ENCODE measurements at places on chromosomes 1 and 21.

- DNase-seq = no peak
Observed at GRCh38 chr1:232872738-232873137, 67.5 kb downstream of the MAP10 start.

DNA sequence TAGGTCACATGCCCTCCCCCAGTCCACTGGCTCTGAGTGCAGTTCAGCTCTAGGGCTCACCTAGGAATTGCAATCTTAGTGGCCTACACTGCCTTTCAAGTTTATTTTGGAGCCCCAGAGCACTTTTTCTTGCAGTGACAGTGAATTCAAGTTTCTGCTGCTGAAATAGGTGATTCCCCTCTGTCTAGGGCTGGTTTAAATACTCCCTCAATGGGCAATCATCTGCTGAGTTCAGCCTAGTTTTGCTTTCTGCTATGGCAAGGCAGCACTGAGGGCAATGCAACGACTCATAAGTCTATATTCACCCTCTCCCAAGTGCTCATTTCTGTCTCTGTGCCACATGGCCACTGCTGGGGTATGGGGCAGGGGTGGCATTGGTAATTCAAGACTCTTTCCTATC, 472.6 kb upstream of the RGS18 start:
- DNase-seq = no peak

DNA sequence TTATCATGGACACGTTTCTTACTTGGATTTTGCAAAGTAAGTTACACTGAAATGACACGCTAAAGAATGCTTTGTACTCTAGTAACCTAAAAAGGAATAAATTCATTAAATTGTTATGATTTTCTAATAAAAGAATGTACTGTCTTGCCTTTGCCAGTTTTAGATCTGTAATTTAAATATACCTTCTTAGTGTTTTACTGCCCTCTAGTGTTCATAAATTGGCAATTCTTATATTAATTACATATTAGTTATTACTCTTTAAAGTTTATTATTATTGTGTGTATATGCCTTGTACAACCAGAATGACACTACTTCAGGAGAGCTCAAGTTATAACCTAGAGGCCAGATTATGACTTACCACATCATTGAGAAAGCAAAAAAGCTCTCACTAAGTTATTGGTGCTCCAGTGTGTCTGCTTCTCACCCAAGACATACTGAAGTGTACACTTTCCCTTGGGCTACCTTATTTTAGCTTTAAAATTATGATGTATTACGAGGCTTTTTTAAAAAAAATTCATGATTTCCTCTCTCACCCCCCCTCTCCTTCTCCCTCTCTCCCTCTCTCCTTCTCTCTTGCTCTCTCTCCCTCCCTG, 169.9 kb downstream of the HS2ST1 start:
- DNase-seq = no peak

GRCh38 chr1:75787524-75787923, 1.5 kb downstream of the RABGGTB start:
- no peak for DNase-seq

DNA sequence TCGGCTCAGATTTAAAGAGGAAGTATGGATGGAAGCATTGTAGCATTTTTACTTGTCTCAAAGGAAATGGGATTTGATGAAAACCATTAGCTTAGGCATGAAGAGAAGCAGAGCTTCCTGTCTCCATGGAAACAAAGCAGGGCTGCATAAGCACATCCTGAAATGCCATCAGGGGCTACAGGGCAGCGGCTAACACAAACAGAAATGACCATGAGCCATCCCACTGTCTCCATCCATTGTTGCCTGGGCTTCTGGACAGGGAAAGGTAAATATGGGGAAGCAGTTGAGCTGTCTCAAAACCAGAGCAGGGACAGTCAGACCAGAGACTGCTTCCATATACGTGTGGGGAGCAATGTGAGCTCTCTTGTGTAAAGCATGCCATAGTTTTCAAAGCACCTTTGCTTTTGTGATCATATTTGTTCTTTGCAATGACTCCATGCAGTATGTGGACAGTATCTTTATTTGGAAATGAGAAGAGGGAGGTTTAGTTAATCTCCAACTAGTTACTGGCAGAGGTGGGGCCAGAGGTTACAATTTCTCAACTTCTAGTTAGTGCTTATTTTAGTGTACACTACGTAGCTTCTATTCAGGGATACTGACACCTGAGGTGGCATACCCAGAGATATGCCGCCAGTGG, 176.1 kb downstream of the CACNA1E start:
- no peak for DNase-seq

DNA sequence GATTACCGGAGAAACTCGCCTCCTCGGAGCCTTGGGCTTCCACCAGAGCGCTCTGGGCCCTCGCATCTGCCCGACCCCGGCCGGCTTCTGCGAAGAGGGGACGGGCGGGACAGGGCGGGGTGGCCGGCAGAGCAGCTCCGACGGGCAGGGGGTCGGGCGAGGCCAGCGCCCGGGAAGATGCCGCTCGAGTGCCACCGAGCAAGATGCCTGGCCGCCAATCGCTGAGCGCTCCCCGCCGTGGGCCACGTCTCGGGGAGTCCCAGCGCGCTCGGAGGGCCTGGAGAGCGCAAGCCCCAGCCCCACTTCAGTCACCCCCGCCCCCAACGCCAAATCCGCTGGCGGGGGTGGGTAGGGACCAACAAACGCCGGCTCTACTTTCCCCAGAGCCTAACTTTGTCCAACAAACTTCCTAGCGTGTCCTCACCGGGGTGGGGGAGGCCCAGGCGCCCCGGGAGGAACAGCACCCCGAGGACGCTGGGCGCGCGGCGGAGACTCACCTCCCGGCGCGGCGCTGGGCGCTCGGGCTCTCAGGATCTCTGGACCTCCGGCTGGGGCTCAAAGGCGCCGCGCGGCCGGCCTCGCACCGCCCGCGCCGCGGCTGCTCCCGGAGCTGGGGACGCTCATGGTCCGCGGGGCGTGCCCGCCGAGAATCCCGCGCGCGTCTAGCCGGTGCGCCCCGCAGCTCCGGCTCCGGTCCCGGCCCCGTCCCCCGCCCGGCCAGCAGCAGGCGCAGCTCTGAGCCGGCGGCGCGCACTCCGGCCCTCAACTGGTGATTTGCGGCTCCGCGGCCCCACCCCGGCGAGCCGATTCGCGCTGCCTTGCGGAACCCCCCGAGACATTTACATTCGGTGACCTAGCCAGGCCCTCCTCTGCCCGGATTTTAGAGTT, at the start of gene BCAR3:
BCAR3 (minus strand) TSS at position 737 of the 888 bp plus-strand sequence. CDS start 6,907 bp downstream, outside the sequence.
- DNase-seq = peak; percentile 37

- DNase-seq = no peak
Observed at GRCh38 chr1:164953815-164954214, 394.8 kb downstream of the PBX1 start.

DNA sequence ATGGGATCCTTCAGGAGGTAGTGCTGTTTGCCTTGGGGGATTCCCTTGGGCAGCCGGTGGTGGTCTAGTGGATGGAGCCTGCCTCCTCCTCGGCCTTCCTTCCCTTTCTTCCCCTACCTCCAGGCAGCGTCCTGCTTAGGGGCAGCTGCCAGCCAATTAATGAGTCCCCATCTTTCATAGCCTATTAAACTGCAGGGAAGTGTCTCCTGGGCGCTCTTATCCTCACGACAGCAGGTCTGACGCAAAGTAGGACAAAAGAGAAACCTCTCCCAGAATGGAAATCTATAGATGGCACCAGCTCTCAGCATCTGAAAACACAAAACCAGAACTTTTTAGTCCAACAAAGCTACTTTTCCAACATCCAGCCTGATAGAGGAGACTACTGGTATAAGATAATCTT, 69.3 kb downstream of the ELAVL4 start:
- no peak for DNase-seq

DNA sequence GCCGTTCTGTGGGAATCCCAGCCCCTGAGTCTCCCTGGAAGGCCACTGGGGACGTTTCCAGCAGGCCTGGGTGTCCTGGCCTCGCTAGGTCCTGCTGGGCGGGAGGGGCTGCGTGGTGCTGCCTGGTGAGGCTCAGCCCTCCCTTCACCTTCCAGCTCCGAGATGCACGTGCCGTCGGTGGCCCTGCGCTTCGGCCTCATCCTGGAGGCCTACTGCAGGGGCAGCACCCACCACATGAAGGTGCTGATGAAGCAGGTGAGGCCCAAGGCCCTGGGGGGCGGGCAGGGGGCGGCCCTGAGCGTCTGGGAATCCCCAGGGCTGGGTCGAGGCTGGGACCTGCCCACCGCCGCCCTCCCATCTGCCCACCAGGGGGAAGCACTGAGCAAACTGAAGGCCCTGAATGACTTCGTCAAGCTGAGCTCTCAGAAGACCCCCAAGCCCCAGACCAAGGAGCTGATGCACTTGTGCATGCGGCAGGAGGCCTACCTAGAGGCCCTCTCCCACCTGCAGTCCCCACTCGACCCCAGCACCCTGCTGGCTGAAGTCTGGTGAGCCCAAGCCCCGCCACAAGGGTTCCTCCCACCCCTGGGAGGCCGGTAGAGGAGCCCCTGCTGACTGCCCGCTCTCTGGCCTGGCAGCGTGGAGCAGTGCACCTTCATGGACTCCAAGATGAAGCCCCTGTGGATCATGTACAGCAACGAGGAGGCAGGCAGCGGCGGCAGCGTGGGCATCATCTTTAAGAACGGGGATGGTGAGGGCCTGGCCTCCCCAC, 70.3 kb downstream of the PIK3CD start:
- DNase-seq = peak; percentile 81

- DNase-seq = no peak
Observed at GRCh38 chr1:94316836-94317789, 79.7 kb upstream of the ARHGAP29 start.

- DNase-seq = no peak
Observed at GRCh38 chr1:26290882-26291261, 11.0 kb downstream of the SH3BGRL3 start.

DNA sequence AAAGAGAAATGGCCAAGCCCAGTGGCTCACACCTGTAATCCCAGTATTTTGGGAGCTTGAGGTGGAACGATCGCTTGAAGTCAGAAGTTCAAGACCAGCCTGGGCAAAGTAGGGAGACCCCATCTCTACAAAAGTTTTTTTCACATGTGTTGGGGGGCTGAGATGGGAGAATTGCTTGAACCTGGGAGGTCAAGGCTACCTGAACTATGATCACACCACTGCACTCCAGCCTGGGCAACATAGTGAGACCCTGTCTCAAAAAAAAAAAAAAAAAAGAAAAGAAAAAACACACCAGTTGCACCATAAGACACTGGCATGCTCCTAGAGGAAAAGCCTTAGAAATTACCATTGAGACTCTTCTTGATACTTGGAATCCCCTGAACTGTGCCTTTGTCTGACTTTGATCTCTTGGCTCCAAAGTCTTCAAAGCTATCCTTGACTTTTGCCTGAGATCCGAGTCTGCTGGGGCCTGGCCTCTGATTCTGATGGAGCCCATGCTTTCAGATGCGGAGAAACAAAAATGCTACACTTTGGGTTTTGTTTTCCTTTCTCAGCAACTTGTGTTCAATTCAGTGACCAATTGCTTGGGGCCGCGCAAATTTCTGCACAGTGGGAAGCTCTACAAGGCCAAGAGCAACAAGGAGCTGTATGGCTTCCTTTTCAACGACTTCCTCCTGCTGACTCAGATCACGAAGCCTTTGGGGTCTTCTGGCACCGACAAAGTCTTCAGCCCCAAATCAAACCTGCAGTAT, 33.7 kb downstream of the ATP5PO start:
- DNase-seq = no peak

- no peak for DNase-seq
Observed at GRCh38 chr1:5727871-5728643, 264.2 kb downstream of the NPHP4 start.

GRCh38 chr21:46216132-46216747, 12.3 kb downstream of the LSS start:
- DNase-seq = no peak

GRCh38 chr1:92972409-92973129, 11.3 kb upstream of the DIPK1A start:
- no peak for DNase-seq

DNA sequence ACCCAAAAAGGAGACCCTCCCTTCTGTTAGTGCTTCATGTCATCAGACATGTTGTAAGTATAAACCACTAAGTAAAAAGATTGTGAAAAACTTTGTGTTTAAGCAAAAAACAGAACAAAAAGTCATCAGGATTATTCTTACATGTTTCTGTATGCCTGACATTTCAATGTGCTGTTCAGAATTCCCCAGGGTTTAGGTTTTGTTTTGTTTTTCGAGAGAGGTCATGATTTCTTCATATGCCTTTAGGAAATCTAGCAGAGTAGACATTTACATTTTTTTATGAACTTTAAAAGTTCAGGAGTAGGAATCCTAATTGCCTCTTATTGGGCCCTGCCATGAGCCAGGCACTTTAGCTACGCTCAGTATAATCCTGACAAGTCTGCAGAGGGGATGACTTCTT, 85.3 kb downstream of the VPS13D start:
- no peak for DNase-seq

DNA sequence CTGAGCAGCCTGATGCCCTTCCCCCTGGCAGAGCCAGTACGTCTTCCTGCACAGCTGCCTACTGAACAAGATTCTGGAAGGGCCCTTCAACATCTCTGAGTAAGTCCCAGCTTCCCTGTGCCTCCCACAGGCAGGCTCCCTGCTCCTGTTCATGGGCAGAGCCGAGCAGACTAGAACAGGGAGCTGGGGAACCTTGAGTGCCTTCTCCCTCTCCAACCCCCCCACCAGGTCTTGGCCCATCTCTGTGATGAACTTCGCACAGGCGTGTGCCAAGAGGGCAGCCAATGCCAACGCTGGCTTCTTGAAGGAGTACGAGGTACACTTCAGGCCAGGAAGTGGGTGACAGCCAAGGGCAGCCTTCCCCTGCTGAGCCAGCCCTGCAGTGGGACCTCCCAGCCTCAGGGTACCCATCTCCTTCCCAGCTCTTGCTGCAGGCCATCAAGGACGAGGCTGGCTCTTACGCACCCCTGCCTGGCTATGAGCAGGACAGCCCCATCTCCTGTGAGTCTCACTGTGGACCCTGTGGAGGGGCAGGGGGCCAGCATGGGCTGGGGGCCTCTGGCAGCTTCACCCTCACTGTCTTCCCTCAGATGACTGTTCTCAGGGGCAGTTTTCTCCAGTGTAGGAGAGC, 6.4 kb upstream of the LGR6 start:
- DNase-seq = no peak

DNA sequence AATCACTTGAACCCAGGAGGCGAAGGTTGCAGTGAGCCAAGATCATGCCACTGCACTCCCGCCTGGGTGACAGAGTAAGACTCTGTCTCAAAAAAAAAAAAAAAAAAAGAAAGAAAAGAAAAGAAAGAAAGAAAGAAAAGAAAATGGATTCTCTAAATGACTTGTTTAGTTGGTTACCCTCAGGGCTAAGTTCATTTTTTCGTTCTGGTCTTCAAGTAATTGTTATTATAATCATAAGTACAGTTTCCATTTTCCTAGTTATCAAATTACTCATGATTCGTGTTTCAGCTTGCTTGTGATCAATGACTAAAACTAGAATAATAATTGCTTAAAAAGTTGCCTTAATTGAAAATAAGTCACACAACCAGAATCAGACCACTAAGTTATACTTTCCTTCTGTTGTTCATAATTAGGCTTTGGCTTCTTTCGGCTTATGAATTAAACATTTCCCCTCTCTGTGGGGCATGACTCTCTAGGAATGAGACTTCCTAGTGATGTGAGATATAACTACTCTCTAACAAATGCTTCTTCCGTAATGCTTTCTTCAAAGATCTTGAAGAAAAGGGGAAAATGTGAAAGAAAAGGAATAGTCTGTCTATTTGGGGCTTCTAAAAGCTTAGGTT, 9.6 kb upstream of the RLF start:
- no peak for DNase-seq
